Endothelial cell (in vitro differentiated cells): ENCODE measurements at places on chromosomes 13 and 19.
A peak's percentile ranks its signal among the peaks of the same experiment; 100 is the strongest.

DNA sequence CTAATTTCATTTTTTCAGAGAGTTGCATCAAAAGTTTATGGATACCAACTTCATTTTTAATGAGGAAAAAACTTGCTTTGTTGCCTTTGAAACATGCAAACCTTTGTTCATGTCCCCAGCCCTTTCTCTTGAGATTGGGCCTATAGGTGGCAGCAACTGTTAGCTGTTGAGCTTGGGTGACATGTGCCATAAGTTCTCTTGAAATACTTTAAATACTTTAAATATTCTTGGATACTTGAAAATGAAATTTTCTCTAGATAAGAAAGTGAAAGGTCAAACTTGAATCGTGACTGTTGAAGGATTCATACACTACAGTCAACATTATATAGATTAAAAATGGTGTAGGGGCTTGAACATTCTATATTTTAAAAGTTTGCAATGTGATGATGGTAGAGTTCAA lies 294.9 kb downstream of the NDFIP2 start:
- DNase-seq, result peak; percentile 26

GRCh38 chr13:60363288-60363687 lies 33.7 kb upstream of the TDRD3 start:
- DNase-seq, result no peak

- DNase-seq, result no peak
Measured at GRCh38 chr13:84265257-84265764, 383.0 kb upstream of the SLITRK1 start.

DNA sequence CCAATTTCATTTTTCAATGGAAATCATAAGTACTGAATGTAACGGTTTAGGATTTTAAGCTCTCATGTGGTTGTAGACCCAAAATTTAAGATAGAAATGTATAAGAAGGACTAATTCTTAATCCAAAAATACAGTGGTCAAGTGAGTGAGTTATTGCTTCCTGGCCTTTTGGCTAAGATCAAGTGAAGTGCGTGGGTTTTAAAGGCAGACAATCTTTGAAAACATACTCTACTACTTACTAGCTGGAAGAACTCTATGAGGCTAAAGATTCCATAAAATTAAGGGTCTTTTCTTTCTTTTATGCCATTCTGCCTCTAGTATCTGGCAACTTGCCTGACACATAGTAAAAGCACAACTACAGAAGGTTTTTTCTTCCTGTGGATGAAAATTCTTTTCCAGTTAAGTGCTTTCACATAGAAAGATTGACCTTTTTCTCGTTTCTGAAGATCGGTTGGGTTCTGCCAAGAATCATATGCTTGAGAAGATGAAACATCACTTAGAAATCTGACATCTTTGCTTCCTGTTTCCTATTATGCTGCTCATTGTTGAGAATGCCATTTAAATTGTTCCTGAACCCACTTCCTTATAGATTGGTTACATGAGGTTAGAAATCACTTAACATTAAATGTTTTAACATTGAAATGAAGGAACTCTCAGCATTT lies 26.4 kb upstream of the SCEL start:
- no peak for DNase-seq

DNA sequence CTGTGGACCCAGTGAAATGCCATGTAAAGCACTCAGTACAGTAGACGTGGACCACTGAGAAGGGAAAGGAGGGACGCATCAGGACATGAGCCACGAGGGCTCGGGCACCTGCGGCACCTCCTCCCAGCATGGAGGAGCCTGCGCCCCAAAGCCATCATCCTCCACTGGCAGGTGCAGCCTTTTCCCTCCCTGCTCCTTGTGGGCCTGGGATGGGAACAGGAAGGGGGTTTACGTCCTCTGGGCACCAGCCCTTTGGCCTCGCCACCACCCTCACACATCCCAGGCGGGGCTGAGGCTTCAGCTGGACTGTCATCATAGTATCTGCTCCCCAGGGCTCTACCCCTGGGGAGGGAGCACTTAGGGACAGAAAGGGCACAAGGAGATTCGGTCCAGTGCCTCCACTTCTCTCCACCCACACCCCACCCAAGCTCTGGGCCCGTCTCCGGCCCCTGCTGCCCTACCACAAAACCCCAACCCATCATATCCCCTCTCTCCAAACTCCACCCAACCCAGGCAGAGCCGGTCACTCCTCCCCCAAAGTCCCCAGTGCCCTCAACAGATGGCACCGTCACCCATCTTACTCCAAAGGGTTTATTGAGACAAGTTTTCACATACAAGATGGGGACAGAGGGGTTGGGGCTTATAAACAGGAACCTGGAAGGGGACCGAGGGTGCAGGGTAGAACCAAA lies 2.2 kb upstream of the PRKD2 start:
- DNase-seq, result no peak

- DNase-seq, result no peak
Measured at GRCh38 chr13:70792121-70792520, 683.9 kb upstream of the KLHL1 start.

GRCh38 chr13:48979892-48980291 lies 4.2 kb downstream of the FNDC3A start:
- no peak for DNase-seq

GRCh38 chr13:33494596-33495204 lies 209.1 kb upstream of the STARD13 start:
- DNase-seq, result peak; percentile 52

- no peak for DNase-seq
Measured at GRCh38 chr19:47096100-47096704, 17.4 kb downstream of the ZC3H4 start.

- no peak for DNase-seq
Measured at GRCh38 chr13:23557733-23558132, 12.5 kb upstream of the TNFRSF19 start.

- DNase-seq, result no peak
Measured at GRCh38 chr13:113623491-113624234, 34.3 kb downstream of the ATP4B start.

- DNase-seq, result no peak
Measured at GRCh38 chr13:99053636-99054233, 75.9 kb upstream of the DOCK9 start.

GRCh38 chr13:72314210-72314609 lies 413.2 kb downstream of the MZT1 start:
- no peak for DNase-seq
